ENCODE measurements at places on chromosomes 3 and 15.
A peak's percentile ranks its signal among the peaks of the same experiment; 100 is the strongest.

DNA sequence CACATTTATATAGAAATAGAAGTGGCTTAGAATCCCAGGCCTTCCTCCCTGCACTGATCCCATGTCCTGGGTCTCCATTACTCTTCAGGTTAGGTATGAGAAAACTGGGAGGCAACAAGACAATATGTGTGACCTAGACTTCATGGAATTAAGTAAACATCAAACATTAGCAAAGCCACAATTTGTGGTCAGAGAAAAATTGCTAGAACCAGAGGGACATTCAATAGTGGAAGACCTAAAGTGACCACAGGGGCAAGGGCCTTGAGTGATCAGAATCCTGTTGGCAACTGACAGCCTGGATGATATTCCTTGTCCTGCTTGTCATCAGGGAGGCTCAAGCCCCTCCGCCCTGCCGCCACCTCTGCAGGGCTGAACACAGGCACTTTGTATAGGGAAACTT is 322.8 kb upstream of the CTNNB1 start:
- DNase-seq, result no peak

DNA sequence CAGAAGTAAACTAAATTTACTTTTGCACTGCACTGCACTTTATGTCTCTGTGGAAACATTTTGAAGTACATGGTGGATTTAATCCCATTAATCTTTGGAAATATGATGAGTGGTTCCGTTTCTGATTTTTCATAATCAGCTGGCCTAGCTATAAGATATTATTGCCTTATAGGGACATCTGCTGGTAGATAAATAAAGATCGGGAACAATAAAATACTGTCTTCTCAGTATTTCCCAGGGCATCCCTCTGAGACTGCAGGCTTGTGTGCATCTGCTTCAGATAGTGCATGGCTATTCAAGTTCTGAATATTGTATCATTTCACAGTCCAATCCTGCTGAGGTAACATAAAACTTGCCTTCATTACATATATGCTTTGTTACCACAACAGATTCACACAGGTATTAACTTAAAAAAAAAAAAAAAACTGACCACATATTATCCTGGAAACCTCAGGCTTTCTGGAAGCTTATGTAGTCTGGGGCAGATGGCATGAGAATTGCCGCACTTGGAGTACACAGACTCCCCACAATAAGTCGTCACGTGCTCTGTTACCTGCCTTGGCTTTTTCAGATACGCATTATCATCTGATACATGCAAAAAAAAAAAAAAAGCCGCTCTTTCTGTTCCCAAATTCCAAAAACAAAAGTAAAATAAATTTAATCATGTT is 330.8 kb upstream of the AGTR1 start:
- no peak for DNase-seq

DNA sequence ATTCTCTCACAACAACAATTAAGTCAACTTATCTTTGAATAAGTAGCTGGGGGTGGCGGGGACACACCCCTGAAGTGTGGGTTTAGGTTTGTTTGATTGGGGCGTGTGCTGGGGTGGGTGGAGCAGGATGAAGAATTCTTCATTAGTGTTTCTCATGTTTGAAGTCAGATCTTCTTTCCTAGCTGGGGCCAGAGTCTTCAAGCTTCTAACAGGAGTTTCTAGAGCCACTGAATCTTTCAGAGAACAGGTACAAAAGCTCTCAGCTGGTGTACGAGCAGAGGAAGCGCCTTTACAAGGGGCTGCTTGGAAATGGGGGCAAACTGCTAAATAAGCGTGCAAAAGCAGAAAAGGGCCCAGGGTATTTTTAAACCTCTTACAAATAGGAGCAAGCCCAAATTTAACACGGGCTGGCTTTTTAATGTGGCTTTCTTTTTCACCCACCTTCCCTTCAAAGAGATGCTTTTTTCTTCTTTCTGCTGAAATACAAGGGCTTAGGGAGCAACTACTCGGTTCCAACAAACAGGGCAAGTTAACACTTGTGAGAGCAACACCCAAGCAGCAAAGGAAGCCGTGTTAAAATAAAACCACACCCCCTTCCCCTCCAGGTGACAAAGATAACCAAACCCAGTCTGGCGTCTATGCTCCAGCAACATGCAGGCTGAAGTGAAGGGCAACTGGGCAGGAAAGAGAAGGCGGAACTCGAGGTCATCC is 86.9 kb upstream of the RASGRP1 start:
- DNase-seq, result no peak

DNA sequence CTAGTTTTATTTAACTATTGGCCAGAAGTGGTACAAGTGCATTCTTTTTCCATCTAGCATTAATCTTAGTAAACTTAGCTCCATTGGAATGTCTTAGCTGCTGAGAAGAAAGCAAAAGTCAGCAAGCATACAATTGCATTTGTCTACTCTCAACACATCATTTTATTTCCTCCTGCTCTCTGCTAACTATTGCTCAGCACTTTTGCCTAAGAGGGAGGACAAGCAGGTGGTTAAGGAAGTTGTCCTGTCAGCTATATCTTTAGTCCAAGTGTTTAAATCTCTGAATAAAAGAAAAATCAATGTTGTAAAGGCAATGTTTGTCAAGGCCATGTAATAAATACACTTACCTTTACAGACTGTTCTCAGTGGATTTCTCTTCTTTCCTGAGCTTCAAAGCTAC is 51.0 kb downstream of the FHIT start:
- DNase-seq, result no peak

DNA sequence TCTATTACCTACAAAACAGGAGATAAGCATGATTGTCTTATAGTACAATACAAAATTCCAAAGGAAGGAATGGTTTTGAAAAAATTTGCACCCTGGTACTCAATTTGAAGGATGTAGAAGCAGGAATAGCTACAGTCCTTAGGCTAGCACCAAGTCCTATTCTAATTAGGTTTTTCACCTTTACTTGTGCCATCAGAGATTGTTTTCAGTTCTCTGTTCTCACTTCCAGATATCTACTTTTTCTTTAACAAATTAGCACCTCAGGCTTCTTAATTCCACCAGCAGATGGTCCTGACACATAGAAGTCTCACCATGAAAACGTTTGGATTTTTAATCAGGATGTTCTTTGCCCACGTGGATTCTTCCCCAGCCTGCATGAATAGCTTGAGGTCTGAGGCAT is 43.8 kb downstream of the IL5RA start:
- no peak for DNase-seq

DNA sequence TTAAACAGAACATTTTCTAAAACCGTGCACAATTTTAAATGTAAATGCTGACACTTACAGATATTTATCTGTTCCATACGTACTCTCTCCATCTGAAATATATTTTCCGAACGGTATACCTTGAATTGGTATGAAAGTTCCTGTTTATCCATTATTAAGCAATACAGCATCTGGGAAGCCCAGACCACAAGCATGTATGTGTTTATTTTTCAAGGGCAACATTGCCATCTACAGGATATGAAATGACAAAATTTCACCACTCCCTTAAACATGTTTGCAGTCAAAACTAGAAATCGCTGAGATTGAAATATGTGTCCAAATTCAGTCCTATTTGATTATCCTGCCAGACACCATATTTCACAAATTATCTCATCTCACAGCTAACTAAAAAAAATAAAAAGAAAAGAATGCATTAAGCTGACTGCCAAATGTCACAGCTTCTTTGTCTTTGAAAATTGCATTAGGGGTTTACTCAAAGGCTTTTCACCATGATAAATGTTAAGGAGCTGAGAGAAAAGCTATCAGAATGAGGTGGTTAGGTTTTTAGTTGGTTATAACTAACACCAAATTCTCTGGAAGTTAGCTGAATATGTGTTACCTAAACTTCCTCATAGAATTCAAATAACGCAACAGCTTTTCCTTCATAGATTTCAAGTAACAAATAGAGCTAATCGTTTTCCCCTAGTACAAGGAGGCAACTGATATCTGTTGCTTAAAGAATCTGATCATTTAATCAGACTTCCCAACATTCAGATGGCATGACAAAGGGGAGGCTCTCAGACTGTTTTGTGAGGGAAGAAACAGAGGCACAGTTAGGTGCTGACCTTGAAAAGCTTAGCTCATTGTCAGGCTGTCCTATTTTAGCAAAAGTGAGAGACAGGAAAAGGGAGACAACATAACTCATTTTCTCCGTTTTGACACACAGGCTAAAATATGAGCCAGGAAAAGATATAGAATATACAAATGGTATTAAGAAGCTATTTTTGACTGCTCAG is 533.1 kb downstream of the TBL1XR1 start:
- DNase-seq, result no peak

DNA sequence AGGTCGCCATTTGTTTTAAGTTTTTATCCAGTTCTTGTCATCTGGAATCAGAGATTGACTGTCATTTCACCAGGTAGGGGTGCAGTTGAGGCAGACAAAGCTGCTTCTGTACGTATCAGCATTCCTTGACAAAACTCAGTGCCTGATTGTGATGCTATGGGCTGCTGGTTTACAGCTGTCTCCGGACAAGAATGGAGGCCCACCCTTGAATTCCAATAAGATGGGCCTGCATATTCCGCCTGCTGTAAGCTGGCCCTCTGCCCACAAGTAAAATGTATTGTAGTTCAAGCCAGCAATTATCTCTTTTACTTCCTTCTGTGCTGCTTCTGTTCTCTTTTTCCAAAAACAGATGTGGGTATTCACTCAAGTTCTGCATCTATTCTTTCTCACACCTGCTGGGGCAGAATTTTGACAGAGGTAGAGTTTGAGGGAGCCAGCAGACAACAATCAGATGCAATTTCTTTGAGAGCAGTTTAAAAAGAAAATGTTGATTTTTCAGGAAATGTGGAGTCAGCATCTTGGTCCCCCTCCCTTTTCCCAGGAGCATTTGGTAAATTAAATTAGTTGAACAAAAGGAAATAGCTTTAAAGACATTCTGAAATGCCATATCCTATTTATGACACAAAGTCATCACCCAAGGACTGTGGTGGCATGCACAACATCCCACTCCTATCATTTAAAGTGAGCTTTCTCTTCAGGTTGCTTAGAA is 53.5 kb downstream of the IQCH start:
- no peak for DNase-seq

GRCh38 chr3:135084976-135085375 is 289.9 kb downstream of the EPHB1 start:
- no peak for DNase-seq

- DNase-seq, result no peak
Measured at GRCh38 chr3:135848051-135848450, 117.5 kb upstream of the PPP2R3A start.

DNA sequence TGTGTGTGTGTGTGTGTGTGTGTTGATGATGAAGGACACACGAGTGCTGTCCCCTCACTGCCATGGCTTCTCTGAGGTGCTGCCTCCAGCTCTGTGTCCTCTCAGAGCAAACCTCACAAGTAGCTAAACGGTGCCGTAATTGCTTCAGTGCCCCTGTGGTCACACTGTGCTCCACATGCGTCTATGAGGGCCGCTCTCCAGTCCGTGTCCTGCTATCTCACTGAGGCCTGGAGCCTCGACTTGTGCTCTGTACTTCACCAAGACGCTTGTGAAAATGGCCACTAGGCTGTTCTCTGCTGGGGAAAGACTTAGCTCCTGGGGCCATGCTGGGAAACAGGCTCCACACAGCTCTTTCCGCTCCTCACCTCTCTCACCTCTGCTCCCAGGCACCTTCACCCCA is 65.4 kb upstream of the CGNL1 start:
- no peak for DNase-seq

- no peak for DNase-seq
Measured at GRCh38 chr3:67998281-67998680, 343.9 kb upstream of the SUCLG2 start.

- no peak for DNase-seq
Measured at GRCh38 chr15:80760960-80761359, 18.2 kb upstream of the CEMIP start.

- DNase-seq, result no peak
Measured at GRCh38 chr15:72276326-72276700, 4.0 kb upstream of the PARP6 start.

GRCh38 chr3:33403756-33404155 is 36.4 kb downstream of the UBP1 start:
- DNase-seq, result no peak

GRCh38 chr3:154324919-154325318 is 632 bp upstream of the DHX36 start:
- DNase-seq, result no peak

GRCh38 chr3:23819599-23820360 is 14.0 kb downstream of the UBE2E1 start:
- no peak for DNase-seq

DNA sequence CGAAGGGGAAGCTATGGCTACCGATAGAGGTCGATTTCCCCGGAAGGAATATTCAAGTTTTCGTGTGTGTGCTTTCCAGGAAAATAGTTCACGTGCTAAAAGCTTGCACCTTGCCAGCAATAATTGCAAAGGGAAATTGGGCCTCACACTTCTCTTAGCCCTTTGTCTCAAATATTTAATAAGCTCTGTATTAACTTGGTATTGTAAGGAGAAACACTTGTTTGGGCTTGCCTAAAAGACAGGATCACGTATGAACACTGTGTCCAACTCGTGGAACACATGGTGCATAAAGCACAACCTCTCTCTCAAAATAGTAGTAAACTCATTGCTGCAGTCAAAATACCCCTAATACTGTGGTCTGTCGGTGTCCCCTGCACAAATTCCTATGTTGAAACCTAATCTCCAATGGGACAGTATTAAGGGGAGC is 352 bp upstream of the TMF1 start:
- DNase-seq, result no peak

DNA sequence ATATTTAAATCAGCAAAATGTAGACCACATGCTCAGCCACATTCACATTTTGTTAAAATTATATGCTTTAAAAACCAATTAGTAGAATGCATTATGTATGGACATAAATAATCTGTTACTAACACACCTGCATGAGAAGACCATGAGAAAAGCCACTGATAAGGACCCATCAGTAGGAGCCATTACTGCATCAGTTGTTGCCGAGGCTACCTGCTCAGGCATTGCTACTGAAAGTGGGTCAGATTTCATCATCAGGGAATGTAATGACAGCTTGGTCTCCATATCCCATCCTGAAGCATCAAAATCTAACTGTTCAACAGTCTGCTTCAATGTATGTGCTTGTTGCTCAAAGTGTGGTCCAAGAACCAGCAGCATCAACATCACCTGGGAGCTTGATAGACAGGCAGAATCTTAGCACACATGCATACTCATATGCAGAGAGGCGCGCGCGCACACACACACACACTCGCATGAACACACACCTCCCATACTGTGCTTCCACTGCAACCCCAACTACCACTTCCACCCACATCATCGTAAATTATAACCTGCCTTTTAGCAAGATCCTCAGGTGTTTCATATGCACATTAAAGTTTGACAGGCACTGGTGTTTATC is 72.4 kb upstream of the FOXB1 start:
- peak; percentile 46 for DNase-seq

DNA sequence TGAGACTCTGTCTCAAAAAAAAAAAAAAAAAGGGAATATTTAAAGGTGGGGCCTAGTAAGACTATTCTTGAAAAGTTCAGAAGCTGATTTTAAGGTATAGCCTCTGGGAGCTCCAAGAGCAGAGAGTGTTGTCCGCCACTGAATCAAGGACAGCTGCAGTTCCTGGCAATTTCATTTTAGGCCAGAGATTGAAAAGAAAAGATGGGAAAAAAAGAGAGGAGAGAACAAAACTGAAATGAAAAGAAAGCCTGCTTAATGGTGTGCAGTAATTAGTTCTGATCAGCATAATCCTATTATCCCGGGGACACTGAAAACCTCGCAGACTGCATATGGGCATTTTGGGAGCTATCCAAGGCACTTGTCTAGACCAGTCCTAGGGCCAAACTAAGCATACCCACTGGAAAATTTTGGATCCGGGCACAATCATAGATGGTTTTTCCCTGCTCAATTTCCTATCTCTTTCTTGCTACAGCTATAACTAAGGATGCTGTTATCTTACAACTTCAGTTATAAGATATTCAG is 43.2 kb downstream of the EHHADH start:
- DNase-seq, result no peak

- no peak for DNase-seq
Measured at GRCh38 chr3:127688416-127689265, 15.9 kb downstream of the ABTB1 start.
